ENCODE measurements at places on chromosomes 1 and 21. TPM values are rescaled to one million over a fixed set of nuclear protein-coding genes. Genes with fewer than 3 reads are reported as not detected.

GRCh38 chr1:66502086-66502485 is 31.9 kb upstream of the SGIP1 start:
- no peak overlapping the region for H3K27ac ChIP-seq
- DNase-seq: no peak
- H3K27me3 ChIP-seq: no peaks in the 10 kb centered on the region
- no peaks in the 10 kb centered on the region for H3K36me3 ChIP-seq

DNA sequence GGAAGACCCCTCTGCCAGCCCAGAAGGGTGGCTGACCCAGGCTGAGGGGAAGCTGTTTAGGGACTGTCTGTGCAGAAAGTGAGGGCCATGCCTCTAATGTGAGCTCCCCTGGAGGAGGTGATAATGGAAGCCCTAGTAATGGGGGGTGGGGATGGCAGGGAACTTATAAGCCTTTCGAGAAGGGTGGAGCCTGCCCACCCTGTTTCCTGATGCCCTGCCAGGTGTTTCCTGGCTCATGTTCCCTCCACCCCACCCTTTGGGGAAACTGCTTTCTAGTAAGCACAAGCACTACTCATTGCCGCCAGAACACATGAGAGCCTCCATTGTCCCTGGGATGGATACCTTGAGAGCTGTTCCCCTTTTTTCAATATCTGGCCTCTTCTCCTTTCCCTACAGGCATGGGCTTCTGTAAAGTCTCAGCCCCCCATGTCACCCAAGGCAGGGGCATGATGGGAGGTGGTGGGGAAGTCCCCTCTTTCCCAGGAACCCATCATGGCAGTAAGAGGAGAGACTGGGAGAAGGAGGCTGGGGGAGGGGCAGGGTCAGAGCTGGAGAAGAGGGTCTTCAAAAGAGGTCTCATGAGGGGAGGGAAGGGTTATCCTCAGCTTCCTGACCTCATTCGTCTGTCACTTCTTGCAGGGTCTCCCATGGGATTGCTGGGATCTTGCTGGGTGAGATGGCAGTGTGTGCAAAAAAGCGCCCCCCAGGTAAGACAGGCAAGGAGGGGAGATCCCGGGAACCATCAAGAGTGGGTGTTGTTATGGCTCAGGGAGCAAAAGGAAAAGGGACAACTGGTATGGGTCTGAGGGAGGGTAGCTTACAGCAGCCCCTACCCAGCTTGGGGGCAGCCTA is 2.4 kb downstream of the ATP8B2 start:
- H3K4me3 ChIP-seq: peak overlapping the region; percentile 56
- peak; percentile 21 for DNase-seq
- H3K4me1 ChIP-seq: peaks cover 35% of the 10 kb centered on the region
- H3K36me3 ChIP-seq: peaks cover 19% of the 10 kb centered on the region
- H3K27me3 ChIP-seq: no peaks in the 10 kb centered on the region

Gene GADD45A
- total RNA-seq: 39.7 TPM

Gene FASLG
- not detected for total RNA-seq

Gene ZNF697
- 4.8 TPM for total RNA-seq

DNA sequence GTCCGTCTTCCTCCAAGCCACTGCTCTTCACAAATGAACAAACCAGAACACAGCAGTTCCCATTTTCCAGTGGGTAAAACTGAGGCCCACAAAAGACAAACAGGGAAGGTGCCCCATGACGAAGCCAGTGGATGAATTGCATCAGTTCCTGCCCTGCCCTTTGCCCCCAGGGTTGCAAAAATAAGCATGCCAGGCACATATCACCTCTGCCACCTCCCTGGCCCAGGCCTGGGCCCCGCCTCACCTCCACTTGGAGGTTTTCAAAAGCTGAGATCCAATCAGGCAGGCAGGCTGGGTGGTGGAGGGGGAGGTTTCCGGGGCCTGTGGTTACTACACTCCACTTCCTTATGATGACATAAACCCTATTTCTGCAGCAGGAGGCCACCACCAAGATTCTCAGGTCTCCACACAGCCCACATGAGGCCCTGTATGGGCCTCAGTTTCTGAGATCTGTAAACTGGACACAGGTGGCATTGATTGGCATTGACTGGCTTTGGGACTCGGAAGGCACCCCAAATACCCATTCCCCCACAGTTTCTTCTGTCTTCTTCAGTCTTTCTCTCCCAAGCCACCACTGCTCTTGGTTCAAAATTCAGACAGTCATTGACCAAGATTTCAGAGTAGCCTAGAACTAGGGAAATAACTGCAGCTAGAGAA is 4.1 kb downstream of the KIF21B start:
- no peak overlapping the region for H3K4me3 ChIP-seq
- DNase-seq: peak; percentile 40
- H3K36me3 ChIP-seq: no peaks in the 10 kb centered on the region
- H3K27ac ChIP-seq: no peak overlapping the region
- H3K4me1 ChIP-seq: peaks cover 32% of the 10 kb centered on the region
- H3K27me3 ChIP-seq: peaks cover 10% of the 10 kb centered on the region

DNA sequence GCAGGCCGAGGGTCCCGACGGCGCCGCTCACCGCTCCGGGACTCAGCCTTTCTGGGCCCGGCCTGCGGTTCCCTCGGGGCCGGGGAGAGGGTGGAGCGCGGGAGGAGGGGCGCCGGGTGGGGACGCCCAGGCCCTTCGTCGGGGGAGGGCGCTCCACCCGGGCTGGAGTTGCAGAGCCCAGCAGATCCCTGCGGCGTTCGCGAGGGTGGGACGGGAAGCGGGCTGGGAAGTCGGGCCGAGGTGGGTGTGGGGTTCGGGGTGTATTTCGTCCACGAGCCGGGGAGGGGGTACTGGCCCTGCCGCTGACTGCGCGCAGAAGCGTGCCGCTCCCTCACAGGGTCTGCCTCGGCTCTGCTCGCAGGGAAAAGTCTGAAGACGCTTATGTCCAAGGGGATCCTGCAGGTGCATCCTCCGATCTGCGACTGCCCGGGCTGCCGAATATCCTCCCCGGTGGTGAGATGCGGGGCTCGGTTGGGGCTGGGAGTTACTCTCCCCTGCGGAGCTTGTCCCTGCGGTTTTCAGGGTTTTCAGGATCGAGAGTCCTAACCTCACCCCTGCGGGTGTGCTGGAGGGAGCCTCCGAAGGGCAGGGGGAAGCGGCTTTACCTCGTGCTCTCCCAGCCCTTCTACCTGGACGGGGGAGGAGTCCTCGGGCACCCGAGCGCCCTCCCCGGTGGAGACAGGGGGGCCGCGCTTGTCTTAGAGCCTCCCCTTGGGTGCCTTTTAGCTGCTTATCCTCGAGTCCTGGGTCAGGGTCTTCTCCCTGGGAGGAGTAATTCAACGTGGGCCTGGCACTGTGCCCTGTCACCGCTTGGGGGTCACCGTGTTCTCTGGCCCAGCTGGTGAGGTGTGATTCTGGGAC is 2.1 kb downstream of the SAMD11 start:
- peak overlapping the region; percentile 85 for H3K27ac ChIP-seq
- H3K4me3 ChIP-seq: peak overlapping the region; percentile 88
- DNase-seq: peak; percentile 89
- H3K36me3 ChIP-seq: no peaks in the 10 kb centered on the region

DNA sequence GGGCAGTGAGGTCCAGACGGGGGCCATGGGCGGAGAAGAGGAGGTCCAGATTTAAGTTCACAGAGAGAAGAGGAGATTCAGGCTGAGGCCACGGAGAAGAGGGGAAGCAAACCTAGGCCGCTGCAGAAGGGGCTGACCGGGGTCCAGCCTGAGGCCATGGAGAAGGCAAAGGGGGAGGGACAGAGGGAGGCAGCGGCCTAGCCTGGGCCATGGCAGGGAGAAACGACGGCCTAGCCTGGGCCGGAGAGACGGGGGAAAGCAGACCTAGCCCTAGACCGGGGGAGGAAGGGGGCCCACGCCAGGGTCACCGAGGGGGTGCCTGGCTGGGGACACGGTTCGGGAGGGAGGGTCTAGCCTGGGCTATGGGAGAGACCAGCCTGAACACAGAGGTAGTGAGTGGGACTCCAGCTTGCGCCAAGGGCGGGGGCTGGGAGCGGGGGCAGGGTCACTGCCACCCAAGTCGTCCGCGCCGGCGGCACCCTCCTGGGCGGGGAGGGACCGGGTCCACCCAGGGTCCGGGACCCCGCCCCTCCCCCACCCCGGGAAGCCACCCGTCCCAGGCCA is 459 bp downstream of the CAPZB start:
- H3K36me3 ChIP-seq: peaks cover 8% of the 10 kb centered on the region
- H3K4me3 ChIP-seq: peak overlapping the region; percentile 90
- H3K4me1 ChIP-seq: peaks cover 14% of the 10 kb centered on the region
- no peaks in the 10 kb centered on the region for H3K27me3 ChIP-seq

DNA sequence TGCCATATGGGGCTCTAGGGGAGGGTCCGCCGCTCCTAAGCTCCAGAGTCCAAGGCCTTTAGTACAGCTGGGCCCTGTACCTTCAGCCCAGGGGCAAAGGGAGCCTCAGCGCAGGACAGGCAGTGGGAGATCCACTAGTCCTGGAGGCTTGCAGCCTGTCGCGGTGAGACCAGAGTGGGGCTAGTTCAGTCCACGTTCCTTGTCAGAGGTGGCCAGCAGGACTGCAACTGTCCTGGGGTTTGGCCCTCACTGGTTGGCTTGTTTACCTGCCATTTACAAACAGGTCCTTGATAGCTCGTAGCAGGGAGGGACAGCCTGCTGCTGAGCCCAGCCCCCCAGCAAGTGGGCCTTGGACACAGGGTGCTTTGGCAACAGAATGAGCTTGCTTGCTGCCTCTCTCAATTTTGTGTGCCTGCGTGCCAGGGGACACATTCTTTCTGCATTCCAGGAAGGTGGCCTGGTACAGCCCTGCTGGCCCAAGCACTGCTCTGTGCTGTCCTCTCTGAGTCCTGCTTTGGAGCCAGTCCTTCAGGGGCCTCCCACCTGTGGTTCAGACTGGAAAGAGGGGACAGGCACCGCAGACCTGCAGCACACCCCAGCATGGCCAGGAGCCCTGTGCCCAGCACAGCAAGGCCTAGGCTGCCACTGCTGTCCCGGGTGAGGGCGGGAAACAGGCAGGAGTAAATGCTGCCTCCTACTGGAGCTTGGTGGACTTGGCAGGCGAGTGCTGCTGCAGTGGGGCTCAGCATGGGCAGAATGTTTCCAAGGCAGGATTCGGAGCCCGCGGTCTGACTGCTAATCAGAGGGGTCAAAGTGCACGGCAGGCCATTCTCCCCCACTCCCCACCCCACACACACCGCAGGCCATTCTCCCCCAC is 15.2 kb downstream of the H6PD start:
- no peak overlapping the region for H3K4me3 ChIP-seq
- peak; percentile 35 for DNase-seq
- H3K4me1 ChIP-seq: peaks cover 20% of the 10 kb centered on the region
- H3K27ac ChIP-seq: no peak overlapping the region

DNA sequence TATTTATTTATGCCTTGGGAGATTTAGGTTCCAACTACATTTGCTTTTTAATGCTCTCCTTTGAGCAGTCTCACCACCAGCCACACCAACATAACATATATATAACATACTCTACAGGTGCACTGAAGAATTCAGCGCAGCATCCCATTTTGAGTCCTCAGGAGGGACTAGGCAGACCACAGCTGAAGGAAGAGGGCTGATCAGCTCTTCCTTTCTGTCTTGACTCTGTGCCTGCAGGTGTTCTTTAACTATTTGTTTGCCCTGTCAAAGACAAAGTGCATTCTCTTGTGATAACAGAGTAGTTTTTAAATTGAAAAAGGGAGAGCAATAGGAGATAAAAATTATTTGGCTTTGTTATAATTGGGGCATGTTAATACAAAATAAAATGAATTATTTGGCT is 17.0 kb downstream of the HIPK1 start:
- no peak overlapping the region for H3K4me3 ChIP-seq
- H3K27me3 ChIP-seq: no peaks in the 10 kb centered on the region
- H3K36me3 ChIP-seq: peaks cover 38% of the 10 kb centered on the region
- H3K4me1 ChIP-seq: peaks cover 34% of the 10 kb centered on the region

- no peak overlapping the region for H3K4me3 ChIP-seq
- H3K4me1 ChIP-seq: peaks cover 44% of the 10 kb centered on the region
- no peaks in the 10 kb centered on the region for H3K36me3 ChIP-seq
- H3K27ac ChIP-seq: no peak overlapping the region
- DNase-seq: no peak
Measured at GRCh38 chr21:33237486-33237885, 7.7 kb downstream of the IFNAR2 start.

Gene C8A
- total RNA-seq: not detected

GRCh38 chr1:157438146-157438545 is 114.2 kb downstream of the FCRL5 start:
- peaks cover 12% of the 10 kb centered on the region for H3K27me3 ChIP-seq
- DNase-seq: no peak
- H3K27ac ChIP-seq: no peak overlapping the region

- no peak overlapping the region for H3K4me3 ChIP-seq
- H3K27ac ChIP-seq: no peak overlapping the region
- H3K36me3 ChIP-seq: peaks cover 47% of the 10 kb centered on the region
- peaks cover 11% of the 10 kb centered on the region for H3K4me1 ChIP-seq
Measured at GRCh38 chr1:77739235-77739634, 20.4 kb downstream of the USP33 start.

Gene MX1
- 1.2 TPM for total RNA-seq

DNA sequence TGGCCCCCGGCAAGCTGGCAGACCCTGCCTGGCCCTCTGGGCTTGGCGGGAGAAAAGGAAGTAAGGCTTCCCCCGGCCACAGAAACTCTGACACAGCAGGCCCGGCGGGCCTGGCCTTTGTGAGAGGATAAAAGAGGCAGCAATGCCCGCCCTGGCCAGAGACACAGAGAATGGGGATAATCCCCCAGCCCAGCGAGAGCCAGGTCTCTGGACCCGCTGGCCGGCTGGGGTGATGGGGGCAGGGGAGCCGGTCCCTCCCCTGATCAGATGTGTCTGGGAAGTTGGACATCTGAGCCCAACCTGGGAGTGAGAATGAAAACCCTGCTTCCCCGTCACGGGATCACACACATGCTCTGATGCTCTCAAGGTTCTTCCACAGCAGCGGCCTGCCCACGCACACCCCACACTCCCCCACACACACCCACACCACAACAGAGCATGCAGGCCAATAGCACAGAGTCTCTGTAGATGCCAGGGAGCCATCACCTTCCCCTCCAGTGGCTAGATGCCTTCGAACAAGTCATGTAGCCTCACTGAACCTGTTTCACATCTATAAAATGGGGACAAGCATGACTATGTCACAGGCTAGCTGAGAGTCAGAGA is 4.2 kb downstream of the RSPO1 start:
- no peak overlapping the region for H3K4me3 ChIP-seq
- no peak overlapping the region for H3K27ac ChIP-seq
- H3K4me1 ChIP-seq: no peaks in the 10 kb centered on the region

DNA sequence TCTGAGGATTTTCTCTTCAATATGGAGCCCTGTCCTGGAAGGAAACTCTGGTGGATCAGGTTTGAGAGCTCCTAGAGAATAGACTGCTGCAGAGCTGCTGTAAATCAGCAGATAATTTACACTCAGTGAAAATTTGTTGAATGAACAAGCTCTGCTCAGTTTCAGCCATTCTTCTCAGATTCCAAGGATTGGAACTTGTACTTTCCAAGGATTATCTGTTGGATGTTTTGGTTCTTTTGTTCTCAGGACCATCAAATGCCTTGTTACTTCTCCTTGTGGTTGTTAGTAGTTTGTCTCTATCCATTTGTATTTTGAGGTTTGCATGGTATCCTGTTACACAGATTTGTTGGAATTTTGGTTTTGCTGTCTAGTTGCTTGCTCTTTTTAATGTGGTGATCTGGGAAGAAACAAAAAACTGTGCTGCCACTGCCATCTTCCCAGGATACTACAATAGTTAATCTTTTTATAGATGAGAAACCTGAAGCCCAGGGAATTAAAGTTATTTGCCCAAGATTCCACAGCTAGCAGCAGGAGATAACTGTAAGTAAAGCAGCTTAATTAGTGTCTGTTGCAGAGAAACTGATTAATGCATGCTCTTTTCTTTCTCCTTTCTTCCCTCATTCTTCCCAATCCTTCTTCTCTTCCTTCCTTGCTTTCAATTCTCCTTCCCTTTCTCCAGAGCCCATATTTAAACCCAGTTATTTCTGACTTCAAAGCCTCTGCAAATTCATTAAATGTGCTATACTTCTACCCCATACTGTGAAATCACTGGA is 21.7 kb upstream of the KIFAP3 start:
- H3K4me1 ChIP-seq: peaks cover 28% of the 10 kb centered on the region
- peak; percentile 45 for DNase-seq
- H3K27ac ChIP-seq: peak overlapping the region; percentile 63
- H3K4me3 ChIP-seq: peak overlapping the region; percentile 7
- no peaks in the 10 kb centered on the region for H3K36me3 ChIP-seq
- no peaks in the 10 kb centered on the region for H3K27me3 ChIP-seq

Gene SYTL1
- 2.1 TPM for total RNA-seq
